ENCODE measurements at places on chromosomes 4 and X.

DNA sequence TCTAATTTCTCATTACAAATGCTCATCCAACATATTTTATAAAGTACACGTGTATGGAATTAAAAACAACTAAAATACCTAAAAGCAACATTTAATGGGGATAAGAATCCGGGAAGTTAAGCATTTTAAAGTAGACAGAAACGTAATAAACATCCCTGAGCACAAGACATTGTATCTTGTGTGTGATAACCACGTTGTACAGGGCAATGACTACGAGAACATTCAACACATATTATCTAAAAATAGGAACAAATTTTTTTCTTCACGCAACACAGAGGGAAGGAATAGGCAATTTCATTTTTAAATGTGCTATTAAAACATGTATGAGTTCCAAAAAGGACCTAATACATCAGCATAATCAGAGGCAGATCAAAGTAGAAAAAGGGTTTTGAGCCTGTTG lies 49.5 kb downstream of the AMMECR1 start:
- DNase-seq = no peak

DNA sequence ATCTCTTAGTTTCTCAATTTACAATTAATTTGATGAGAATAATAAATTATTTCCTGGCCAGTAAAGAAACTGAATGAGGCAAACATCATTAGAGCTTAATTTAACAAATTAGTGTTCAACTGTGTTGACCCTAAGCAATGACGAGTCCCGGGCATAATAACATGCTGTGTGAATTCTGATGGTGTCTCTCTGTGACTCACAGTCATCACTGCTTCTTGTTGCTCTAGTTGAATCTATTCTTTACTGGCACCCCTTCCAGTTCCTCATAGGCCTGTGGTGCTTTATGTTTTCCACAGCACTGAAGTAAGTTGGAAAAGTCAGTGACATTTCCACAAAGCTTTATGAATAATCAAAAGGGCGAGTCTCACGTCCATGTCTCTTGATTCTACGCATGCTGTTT lies 57.7 kb upstream of the SLC7A11 start:
- no peak for DNase-seq

DNA sequence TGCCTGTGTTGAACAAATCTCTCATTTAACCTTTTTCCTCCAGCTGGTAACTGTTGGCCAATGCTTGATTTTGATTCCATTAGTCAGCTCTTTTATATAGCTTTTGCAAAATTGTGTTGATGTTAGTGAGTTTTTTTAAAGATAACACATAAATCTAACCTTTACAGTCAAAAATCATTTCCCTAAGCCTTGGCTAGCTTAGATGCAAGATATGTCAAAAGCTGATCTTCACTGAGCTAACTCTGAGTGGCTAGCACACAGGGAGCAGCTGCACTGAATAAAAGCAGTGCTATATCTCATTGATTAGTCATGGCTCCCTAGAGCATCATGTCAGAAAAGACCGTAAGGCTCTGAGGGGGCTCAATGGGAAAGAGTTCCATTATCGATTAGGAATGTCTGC lies 78.7 kb downstream of the PPARGC1A start:
- DNase-seq = no peak

- DNase-seq = no peak
Observed at GRCh38 chr4:15914736-15915135, 23.8 kb downstream of the FGFBP1 start.

DNA sequence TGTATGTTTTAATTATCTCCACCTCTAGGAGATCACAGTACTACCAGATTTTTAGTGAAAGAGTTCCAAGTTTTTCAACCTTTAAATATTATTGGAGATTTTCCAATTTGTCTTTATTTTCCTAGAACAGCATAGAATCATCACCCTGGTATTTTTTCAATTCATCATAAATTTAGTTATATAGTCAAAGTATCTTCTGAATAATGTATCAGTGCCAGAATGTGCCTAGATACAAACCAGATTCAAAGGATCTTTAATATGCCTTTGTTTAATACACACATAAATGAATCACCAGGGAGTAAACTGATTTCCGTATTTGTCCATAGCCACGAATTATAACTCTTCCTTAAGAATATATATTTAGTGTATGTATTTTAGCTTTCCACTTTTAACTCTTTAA lies 1373.1 kb downstream of the STIM2 start:
- DNase-seq = no peak

DNA sequence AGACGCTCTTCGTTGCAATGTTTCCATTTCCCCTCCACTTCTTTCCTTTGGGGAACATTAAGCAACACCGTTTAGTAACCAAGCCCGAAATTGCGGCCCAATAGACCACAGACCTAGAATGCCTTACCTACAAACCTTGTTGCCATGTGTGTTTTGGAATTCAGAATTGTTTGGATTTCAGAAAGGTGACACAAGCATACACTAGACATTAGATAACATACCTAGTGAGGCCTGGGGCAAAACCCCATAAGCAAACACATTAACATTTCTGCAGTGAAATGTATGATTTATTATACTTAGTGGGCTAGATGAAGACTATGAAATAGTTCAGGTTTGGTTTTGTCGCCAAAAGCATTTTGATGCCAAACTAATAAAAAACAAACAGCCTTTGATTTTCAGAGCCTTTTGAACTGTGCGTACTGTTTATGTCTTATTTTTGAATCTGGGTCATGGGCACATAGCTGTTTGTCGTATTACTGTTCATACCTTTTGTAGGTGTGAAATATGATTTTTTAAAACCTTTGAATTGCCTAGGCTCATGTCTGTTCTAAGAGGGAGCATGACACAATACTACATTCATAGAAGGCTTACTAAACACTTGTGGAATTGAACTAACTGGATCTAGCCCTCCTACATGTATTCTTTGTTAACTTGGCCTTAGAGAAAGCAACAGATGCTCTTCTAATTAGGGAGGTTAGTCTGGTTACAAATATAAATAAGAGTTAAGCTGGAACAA lies 88.6 kb upstream of the TMEM164 start:
- no peak for DNase-seq

GRCh38 chrX:41909068-41909467 lies 14.3 kb downstream of the CASK start:
- DNase-seq = no peak

- no peak for DNase-seq
Observed at GRCh38 chr4:177759729-177760128, 317.5 kb upstream of the AGA start.

DNA sequence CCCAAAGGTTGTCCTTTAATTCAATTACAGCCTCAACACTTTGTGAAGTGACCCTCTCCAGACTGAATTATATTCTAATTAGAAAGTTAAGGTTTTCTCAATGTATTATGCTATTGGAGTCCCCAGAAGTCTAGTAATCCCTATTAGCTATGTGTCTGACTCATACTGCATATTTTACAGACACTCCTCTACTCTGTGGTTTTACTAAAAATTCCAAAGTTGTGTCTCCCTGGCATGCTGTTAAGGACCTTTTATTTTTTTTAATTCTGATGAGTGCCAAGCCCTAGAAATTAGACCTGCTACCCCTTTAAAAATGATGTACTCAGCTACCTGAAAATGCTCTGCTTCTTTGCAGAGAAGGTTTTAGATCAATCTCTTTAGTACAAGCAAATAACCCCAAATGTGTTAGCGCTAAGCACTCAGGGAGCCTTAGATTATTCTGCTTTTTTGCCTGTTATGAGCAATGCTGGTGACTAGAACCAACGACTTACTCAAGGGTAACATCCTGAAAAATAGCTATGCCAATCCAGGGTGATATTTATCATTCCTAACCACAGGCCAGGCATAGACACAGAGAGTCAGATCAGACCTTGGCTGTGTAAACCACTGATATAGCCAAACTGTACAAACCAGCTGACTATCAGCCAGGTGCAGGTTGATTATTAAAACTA lies 26.1 kb upstream of the CXCL13 start:
- no peak for DNase-seq

DNA sequence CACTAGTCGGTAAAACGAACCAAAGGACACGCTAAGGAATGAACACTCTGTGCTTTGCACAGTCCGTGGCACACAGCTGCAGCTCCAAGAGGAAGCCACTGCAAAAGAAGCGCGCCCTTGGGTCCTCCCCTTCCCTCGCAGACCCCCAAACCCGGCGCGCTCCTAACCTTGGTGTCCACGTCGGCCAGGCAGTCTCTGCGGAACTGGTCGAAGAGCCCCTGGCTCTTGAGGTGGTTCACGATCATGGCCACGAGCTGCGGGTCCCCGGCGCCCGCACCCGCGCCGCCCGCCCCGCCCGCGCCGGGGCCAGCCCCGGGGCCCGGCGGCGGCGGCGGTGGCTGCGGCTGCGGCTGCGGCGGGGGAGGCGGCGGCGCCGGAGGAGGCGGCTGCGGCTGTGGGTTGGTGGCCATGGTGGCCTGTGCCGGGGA lies 333 bp downstream of the BOD1L1 start:
- no peak for DNase-seq

DNA sequence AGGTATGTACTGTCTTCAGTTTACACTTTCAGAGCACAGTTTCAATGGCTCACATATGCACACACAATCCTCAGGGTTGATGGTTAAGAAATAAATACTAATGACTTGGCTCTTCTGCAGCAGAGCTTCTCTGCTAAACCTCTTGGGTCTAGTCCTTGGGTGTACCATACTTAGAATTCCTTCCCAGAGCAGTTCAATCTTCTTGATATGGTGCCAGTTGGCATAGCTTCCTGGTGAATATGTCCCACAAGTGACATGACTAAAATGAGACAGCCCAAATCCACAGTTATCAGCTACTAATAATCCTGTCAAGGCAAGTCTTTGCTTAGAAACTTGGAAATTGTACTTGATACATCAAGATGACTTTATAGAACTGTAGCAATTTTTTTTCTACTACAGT lies 654.4 kb downstream of the IQCM start:
- DNase-seq = no peak

GRCh38 chr4:18252052-18252451 lies 230.5 kb upstream of the LCORL start:
- DNase-seq = no peak

DNA sequence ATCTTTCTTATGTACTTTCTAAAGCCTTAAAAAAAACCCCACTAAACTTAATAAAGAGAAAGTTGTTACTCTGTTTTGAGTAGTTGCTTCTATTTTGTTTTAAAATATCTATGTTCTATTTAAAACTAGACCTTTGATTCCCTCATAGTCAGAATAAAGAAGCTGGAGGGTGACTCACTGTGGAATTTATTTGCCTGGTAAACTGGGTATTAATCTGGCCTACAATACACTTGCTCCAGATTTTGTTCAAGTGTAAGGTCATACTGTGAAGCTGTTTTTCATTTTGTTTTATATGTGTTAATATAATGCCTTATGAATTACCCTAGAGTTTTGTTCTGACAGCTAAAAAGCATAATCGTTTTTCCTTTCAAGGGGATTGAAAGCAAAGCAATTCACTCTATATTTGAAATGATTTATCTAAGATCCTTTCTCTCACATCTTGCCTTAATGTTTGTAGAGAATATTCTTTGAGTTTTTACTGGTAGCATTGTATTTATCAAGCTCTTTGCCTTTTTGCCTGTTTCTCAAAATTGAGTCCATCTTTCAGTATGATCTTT lies 277.4 kb upstream of the PITX2 start:
- DNase-seq = no peak

- peak; percentile 19 for DNase-seq
Observed at GRCh38 chrX:149903889-149904748, 23.1 kb downstream of the MAGEA8 start.

DNA sequence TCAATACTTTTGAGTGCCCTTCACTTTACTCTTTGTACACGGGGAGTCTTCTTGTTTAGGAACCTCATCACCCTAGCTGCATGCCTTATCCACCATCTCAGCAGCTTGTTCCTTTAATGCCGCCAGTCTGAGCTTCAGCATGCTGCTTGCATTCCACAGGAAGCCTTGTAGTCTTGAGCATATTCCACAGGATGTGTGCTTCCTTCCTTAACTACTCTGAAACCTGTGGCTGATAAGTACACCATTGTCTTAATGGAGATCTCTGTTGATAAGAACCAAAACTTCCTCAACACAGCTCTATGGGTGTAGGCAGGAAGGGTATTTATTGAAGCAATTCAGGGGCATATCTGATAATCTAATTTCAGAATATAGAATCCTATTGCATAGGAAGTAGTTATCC lies 24.4 kb upstream of the CCNI start:
- DNase-seq = no peak

DNA sequence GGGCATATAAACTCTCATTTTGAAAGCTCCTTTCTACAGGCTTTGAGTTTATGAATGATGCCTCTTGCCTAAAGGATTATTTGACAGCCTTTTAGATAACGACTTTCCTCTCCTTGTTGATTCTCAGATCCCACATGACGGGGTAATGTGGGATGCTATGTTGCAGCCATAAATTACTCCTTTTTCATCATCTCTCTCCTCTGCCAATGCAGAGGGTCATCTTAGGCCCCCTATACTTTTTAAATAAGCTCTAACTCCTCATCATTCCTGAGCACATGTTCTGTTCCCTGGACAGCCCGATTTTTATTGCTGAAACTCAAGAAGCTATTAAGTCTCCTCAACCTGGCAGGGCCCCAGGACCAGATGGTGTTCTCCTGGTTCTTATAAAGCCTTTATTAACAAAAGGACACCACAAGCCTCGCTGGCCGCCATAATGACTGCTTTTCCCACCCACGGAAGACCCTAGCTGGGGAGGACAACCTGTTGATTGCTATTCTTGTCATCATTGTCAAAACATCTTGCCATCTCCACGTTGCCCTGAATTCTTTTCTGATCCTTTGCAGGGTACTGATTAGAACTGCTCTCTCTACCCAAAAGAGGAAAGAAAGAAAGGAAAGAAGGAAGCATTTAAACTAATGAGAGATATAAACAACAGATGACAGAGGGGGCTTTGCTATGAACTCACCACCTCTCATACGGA lies 150.7 kb downstream of the DHX15 start:
- peak; percentile 23 for DNase-seq

GRCh38 chr4:6092971-6093370 lies 74.7 kb upstream of the C4orf50 start:
- DNase-seq = no peak

DNA sequence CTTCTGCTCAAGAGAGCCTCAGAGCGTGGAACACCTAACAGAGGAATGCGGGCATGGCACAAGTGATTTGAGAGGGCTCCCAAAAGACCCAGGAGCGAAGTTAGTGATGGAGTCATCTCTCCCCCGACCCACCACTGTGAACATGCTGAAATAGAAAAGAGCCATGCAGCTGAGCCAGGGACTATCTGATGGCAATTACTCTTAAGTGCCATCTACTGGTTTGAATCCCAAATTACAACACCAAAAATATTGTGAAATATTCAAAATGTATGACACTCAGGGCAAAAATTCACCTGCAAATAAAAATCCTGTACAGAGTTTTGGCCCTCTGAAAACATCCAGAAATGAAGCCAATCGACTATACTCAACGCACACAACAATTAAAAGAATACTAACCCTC lies 2038.9 kb upstream of the ADGRL3 start:
- DNase-seq = no peak

DNA sequence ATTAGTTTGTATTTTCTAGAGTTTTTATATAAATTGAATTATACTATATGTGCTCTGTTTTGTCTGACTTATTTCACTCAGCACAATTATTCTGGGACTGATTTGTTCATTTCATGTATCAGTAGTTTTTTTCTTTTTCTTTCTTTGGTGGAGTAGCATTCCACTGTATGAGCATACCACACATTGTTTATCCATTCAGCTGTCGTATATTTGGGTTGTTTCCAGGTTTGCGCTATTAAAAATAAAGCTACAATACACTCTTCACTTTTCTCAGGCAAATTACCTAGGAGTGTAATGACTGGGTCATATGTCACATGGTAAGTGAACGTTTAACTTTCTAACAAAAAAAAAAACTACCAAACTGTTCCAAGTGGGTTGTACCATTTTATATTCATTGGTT lies 9.6 kb upstream of the OTUD4 start:
- DNase-seq = no peak

Data from hepatocyte (in vitro differentiated cells).